ENCODE measurements at places on chromosomes 16 and 17.

DNA sequence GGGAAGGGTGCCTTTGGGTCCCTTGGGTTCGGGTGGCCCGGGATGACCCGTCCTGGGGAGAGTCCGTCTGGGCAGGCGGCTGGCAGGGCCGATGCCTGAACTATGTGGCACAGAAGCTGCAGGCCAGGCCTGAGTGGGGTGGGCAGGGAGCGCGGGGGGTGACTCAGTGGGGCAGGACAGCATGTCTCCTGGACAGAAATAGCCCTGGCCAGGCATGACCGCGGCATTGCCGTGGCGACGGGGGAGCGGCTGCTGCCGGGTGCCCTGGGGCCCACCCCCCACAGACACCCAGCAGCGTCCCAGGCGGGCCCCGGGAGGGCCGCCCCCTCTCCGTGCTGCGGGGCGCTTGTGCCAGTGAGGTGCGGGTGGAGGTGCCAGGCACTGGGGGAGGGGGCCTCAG, 1.8 kb upstream of the C1QTNF8 start:
- DNase-seq: no peak

GRCh38 chr17:37682007-37682406, 38.8 kb upstream of the DDX52 start:
- no peak for DNase-seq

GRCh38 chr16:73025151-73025855, 22.6 kb downstream of the ZFHX3 start:
- no peak for DNase-seq

GRCh38 chr17:6444571-6445335, 498 bp downstream of the PIMREG start:
- DNase-seq: no peak
